ENCODE measurements at places on chromosomes 2 and 18.

DNA sequence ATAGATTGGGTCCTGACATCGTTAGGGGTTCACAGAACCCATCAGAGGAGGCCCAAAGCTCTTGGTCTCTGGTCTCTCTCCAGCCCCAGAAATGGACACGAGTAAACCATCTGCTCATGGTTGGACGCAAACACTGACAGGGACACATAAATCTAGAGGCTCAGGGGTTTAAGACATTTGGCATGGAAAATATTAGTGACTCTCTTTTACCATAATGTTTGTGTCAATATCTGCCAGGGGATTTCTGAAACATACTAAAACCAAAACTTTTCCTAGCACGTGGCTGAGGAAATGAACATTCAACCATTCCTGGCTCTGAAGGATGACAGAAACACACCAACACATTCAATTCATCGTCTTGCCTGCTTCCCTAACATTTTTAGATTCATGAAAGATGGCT, 226.2 kb downstream of the SP3 start:
- DNase-seq, result no peak

DNA sequence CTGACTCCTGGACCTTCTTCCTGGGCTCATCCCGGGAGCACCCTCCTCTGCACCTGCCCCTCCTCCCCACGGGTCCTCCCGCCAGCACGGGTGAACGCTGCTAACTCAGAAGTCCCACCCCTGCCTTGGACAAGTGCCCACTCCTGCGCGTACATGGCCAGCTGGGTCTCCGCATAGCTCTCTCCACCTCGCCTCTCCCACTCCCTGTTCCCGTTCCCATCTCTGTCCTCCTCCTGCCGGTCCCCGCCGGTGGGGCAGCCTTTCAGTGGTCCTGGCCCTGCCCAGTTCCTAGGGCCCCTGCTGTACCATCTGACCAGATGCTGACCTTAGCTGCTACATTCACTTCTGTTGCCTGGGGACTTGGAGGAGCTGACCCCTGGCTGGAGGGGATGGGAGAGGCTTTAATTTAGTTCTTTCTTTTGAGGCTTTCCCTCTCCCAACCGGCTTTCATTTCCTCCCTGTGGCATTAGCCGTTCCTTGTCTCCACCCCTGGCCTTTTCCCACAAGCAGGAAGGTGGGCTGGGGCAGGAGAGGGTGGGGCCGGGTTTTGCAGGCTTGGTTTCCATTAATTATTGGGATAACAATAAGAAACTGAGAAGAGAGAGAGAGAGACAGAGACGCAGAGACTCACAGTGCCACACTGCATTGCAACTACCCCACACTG, 136.1 kb downstream of the SH3BP4 start:
- no peak for DNase-seq

- DNase-seq, result no peak
Observed at GRCh38 chr2:116467243-116467642, 1347.2 kb upstream of the DDX18 start.

DNA sequence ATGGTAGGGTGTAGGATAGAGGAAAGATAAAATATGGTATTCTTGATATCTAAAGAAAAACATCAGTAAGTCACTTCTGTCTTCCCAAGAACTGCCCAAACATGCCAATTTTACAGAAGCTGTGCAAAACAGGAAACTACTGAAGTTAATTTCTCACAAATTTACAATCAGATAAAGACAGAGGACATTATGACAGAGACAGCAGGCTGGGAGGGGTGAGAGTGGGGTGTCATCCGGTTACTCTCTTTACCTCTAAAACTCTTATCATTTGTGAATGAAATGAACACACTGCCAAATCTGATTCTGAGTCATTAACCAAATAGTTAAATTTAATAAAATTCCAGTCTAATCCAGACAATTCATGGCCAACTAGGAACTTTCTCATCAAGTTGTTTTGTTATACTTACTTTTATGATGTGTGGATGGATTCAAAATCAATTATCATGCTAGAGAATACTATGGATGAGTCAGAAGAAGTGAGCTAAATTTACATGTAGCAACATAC, 323.2 kb upstream of the MEX3C start:
- no peak for DNase-seq

DNA sequence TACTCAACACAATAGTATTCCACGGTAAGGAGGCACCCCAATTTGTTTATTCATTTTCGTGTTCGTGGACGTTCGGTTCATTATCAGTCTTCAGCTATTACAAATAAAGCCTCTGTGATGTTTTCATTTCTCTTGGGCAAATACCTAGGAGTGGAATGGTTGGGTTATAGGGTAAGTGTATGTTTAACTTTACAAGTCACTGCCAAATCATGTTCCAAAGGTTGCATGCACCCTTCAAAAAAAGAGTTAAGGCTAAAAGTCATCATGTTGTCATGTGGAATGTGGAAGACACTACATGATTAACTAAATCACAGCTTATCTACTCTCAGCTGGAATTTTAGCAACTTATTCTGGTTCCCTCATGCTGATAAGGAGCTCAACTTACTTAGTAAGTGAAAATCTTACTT, 15.8 kb downstream of the INO80C start:
- no peak for DNase-seq

DNA sequence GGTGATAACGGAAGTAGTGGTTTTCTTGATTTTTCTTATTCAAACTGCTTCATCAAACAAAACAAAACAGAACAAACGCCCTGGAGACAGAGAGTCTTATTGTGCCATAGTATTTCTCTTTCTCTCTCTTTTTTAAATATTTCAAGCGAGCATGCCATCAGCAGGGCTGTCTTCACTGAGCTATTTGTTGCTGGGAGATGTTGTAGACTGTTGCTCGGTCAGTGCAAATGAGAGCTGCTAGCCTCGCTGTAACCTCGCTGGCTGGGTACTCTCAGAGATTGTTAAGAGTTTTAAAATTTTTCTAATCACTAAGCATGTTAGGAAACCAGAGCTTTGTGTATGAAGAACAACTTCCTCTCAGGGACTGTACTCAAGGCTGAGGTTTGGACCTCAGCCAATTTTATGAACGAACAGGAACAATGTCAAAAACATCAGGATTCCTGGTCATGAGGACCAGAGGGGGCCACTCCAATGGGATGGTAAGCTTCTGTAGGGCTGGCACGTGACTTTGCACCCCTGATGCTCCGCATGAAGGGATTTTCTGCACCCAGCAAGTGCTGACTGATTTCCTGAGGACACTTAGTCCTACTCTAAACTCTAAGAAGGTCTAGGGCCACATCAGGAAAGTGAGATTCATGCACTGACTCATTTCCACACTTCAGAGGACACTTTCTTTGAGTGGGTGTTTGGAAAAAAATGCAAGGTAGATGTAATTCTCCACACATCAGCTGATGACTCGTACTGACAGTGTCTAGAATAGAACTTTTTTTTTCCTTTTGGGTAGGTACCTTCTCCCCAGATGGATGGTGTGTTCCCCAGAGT, 59.8 kb upstream of the IL1R1 start:
- peak; percentile 50 for DNase-seq
